Posterior vena cava (tissue), 2 donors: ENCODE measurements at places on chromosomes 4 and X. TPM values are rescaled to one million over a fixed set of nuclear protein-coding genes. Genes with fewer than 3 reads are reported as not detected.

Gene TMEM271
- total RNA-seq, result not detected

Gene BEX5
- 3.0 TPM for total RNA-seq

DNA sequence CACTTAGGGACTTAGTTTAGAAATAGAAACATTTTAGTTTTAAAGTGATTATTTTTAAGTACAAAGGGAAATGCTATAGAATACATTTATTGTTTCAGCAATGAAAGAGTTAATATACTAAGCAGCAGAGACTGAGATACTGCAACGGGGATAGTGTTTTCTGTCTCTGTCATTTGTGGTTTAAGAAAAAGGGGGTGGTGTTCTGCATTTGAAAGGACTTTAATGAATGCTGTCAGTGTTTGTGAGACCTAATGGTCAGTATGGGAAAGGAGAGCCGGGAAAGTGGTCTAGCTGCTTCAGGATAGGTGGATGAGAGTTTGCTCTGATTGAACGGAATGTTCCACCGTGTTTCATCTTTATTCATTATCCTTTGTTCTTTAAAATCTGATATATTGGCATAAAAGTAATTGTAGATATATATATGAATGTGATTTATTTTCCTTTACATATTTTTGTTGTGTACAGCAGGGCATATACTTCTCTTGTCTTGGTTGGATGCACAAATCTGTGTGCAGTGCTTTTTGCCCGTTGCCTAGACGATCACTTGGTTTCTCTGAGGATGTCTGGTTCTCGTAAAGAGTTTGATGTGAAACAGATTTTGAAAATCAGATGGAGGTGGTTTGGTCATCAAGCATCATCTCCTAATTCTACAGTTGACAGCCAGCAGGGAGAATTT is at the start of gene KLHL5:
TSS of gene KLHL5 (plus strand) at position 139 of the 676 bp plus-strand sequence. CDS start at position 560, 421 bp downstream.
- DNase-seq, result no peak

DNA sequence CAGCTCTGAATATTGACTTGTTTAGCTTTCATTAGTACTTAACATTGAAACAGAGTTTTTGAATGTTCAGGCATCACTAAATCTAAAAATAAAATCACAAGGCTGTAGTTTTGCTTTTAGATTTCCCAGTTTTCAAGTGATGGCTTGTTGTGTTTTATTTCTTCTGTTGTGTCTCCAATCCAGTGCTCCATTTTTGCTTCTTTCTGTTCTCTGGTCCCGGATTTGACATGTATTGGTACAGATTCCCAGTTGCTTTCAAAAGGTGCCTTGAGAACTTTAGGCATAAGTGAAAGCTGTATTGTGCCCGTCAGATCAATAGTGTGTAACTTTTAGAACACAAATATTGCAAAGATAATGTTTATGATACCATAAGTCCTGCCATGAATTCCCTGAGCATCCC is 53.2 kb downstream of the ARHGAP10 start:
- no peak for DNase-seq

DNA sequence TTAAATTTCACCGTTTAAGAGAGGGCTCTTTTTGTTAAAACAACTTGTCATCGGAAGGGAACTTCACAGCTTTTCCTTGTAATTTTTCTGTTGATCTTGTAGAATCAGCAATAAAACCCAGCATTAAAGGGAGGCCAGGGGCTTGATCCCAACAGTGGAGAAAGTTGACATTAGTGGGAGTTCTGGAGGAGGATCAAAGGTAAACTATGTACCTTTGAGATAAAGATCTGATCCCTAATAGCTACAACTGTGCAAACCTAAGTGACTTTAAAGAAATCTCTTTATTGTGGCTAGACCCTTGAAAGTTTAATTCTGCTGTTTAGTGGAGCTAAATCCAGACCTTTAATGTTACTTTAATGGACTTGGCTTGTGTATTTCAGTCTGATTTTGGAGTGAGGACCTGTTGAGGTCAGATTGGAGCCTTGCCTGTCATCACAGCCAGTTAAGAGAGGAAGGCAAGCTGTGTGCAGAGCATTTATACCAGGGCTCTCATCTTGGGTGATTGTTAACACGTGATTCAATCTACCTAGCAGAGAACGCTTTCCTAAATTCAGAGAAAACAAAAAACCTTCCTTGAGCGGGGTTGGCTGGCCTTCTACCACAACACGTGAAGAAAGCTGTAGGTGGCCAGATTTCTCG is 1.7 kb downstream of the DOCK11 start:
- DNase-seq, result no peak

GRCh38 chrX:103733017-103733416 is 22.3 kb downstream of the TMEM31 start:
- DNase-seq, result peak; percentile 0

GRCh38 chr4:184463158-184463557 is 11.2 kb downstream of the IRF2 start:
- no peak for DNase-seq

DNA sequence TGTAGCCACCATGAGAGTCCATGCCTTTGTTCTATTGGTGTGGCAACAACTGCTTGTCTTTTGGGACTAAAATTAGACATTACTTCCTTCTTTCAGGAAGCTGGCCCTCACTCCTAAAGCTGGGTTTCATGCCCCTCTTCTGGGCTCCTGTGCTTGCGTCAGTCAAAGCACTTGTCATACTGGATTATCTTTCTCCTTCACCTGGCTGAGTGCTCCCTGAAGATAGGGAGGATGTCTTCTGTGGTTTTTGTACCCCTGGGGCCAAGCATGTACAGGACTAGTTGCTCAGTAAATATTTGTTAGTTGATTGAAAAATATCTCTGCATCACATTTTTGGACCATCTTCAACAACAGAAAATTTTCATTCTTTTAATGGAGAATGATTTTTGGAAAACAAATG is 26.1 kb upstream of the LONRF3 start:
- DNase-seq, result no peak
